HL-60 (cell line): ENCODE measurements at places on chromosomes 4 and X.

- DNase-seq = no peak
These were observed 36.5 kb downstream of the DCHS2 start for GRCh38 chr4:154455111-154455510.

DNA sequence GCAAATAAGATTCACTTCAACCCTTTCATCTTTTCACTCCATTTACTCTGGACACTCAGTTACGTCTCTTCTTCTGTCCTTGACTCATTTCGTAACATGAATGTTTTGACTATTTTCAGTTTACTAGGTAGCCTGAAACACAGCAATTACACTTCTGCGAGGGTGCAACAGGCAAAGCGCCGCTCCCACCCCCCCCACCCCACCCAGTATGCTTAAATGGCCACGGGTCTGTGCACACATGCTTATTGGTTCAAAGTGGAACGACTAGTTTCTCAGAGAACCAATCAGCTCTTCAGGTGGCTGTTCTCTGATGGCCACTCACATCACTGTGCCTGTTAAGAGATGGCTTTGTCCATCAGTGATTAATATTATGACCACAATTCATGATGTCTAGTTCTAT lies 3.5 kb downstream of the BEND4 start:
- no peak for DNase-seq

GRCh38 chrX:80216086-80216485 lies 201.5 kb downstream of the TBX22 start:
- DNase-seq = no peak

- peak; percentile 36 for DNase-seq
These were observed 56.9 kb upstream of the TADA2B start for GRCh38 chr4:6986072-6986780.

DNA sequence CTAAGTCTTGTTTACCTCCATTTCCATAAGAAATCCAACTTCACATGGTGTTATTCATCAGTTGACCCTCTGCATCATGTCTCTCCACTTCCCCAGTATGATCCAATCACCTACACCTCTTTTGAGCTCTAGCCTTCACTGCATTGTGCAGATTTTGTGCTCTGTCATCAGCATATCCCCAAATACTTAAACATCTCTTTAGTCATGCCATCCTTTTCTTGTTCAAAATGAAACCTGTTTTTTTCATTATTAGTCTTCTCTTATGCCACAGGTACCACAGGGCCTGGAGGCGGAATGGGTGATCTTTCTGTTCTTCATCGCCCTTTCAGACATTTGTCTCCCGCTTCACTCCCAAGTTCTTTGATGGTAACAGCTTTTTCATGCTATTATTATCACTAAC lies 382.7 kb upstream of the GALNTL6 start:
- DNase-seq = no peak

DNA sequence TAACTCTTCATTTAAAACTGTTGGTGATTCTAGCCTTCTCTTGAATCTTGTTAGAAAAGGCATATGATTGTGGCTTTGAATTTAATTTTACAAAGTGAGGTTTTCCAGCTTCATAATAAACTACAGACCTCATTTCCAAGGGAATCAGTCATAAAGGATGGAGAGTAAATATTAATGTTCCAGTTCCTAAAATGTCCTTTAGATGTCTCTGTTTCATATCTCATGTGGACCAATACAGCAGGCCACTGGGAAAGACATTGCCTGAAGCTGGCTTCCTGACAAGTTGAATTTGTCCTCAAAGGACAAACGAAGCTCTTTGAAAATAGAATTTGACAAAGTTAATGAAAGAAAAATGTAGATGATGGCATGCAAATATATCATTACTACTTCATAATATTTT lies 125.4 kb downstream of the ZNF330 start:
- DNase-seq = no peak

GRCh38 chrX:131746491-131746968 lies 202.7 kb downstream of the OR13H1 start:
- DNase-seq = peak; percentile 80

DNA sequence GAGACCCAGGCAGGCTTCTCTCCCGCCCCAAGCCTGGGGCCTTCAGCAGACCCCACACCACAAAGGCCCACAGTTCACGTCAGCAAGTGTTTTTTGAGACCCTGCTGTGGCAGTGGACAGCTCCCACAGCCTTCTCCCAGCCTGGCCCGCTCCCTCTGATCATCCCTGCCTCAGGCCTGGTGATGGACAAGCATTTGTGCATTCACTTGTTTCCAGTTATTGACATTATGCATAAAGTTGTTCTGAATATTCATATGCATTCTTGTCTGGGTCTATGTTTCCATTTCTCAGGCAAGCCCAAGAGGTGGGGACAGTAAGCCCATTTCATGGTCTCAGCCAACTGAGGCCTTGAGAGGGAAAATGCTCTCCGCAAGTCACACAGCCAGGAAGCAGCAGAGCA lies 14.7 kb downstream of the TRO start:
- no peak for DNase-seq

DNA sequence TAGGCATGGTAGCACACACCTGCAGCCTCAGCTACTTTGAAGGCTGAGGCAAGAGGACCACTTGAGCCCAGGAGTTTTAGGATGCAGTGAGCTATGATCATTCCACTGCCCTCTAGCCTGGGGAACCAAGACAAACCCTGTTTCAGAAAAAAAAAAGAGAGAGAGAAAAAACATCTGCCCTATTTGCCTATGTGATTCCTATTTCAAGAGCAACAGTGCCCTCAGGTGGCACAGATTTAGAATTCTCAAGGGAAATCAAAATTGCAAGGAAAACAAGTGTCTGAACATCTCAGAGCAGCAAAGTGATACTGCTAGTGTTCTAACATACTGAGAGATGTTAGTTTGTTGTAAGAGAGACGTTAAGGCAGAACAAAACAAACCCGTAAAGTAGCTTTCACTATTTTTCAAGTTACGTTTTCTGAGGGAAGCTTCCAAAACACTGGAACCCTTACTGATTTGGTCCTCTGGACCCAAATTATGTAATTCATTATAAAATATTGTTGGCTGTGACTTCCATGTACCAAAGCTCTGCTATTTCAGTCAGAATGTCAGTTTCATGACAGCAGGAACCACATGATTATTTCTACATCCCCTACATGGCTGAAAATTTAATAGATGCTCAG lies 7.9 kb downstream of the BDH2 start:
- DNase-seq = no peak

GRCh38 chr4:86481440-86481839 lies 112.7 kb upstream of the PTPN13 start:
- no peak for DNase-seq

GRCh38 chr4:149897783-149898182 lies 82.1 kb upstream of the IQCM start:
- DNase-seq = no peak

DNA sequence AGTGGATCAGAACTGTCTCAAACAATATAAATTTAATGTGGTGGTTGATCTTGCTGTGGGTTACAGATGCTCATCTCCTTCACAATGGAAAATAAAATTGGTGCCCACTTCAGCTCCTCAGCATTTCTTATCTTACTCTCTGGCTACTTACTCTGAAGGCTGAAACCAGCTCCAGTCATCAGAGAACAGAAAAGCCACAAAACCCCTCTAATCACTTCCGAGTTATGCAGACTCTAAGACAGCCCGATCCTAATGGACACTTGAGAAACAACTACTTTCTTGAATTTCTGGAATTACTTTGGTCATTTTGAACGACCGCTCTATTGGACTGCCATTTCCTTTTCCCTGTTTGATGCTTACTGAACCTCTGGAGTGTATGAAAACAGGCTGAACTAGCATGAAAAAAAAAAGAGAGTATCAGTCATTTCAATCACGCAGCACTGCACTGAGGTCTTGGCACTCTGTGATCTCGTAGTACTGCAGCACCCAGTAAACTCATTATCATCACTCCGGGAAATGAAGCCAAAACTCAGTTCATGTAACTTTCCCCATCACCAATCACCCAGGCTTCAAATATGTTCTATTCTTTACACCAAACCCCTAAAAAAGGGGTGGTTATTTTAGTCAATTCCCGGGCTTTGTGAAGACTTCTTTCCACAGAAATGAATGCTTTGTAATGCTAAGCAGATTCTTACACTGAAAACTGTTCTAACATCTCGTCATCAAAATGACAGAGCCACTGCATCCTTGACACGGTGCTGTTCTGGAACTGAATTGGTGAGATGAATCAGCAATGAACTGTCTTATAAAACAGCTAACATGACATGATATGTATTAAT lies 54.5 kb downstream of the TSPAN5 start:
- DNase-seq = no peak

DNA sequence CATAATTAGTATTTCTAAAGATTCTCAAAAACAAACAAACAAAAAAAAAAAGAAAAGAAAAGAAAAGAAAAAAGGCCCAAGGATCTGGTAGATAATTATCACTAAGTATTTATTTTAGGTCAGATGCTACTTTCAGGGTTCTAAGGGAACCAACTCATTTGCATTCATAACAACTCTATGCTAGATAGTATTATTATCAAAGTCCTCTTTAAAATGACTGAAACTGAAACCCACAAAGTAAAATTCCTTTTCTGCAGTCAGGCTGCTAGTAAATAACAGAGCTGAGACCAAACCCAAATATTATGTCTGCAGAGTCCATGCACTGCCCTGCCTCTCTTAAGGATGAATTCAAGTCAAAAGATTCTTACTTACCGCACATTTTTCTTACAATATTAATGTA lies 38.3 kb upstream of the MAPK10 start:
- DNase-seq = no peak

DNA sequence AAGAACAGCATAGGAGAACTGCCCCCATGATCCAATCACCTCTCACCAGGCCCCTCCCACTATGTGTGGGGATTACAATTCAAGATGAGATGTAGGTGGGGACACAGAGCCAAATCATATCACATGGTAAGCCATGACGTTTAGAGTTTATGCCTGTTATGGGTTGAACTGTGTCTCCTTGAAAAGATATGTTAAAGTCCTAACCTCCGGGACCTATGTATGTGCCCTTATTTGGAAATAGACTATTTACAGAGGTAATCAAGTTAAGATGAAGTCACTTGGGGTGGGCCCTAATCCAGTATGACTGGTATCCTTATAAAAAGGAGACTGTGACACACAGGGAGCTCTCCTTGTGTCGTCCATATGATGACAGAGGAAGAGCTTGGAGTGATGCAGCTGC lies 25.2 kb upstream of the SLC2A9 start:
- DNase-seq = no peak

DNA sequence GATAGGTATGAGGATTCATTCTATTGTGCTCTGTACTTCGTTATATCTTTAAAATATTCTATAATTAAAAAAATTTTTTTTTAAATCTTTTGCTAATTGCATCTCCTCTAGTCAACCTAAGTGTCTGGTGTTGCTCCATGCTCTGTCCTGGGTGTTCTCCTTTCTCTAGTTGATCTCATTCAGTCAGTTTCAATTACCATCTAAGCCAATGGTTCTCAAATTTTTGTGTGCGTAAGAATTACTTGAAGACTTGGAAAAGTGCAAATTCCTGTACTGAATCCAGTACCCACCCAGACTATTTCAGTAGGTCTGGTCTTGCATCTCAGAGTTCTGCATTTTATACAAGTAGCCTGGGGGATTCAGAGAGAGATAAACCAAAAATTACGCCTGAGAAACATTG lies 6.7 kb downstream of the TMPRSS11D start:
- no peak for DNase-seq

GRCh38 chrX:73766431-73766795 lies 203.4 kb downstream of the CHIC1 start:
- DNase-seq = no peak

GRCh38 chr4:107902715-107903114 lies 28.6 kb upstream of the CYP2U1 start:
- DNase-seq = no peak

DNA sequence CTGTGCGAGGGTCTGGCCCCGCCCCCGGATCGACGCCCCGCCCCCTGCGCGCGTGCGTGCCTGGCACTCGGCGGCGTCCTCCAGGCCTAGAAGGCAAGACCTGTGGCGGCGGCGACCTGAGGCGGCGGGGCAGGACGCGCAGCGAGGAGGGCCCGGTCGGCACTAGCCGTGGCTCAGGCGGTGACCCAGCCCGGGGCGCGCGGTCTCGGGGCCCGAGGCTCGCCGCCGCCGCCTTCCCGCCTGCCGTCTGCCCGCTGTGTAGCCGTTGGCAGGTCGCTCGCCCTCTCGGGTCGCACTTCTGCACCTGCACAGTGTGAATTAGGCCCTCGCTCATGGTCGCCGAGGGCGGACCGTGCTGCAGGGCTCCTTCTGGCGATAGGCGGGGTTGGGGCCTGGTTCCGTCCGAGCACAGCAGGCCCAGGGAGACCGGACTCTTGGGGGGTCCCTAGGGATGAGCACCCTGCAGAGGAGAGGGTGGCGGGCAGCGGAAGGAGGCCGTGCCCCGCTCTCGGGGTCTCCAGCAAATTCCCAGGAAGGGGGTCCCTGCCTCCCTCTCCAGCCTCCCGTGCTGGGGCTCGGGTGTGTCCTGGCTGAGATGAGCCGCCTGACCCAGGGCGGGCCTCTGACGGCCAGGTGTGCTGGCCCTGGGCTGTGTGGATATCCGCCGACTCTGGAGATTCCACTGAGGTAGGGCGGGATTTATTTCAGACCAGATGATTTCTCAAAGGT lies 557 bp upstream of the FAM53A start:
- no peak for DNase-seq

DNA sequence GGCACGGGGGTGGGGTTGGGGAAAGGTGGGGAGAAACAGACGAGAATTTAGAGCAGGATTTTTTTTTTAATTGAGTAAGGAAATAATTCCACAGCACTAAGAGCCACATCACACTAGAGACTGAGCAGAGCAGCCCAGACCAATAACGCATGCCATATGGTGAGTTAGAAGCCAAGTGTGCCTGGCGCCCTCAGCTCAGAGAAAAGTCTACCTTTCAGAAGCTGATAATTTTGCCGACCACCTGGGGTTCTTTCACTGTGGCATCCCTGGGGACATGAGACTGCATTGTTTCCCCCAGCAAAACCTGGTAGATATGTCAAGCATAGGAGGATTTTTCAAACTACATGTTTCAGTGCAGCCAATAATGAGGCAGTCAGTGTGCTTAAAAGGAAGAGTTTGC lies 516.8 kb downstream of the SMARCA1 start:
- DNase-seq = no peak

- no peak for DNase-seq
These were observed 54.4 kb downstream of the TAPT1 start for GRCh38 chr4:16171831-16172230.

DNA sequence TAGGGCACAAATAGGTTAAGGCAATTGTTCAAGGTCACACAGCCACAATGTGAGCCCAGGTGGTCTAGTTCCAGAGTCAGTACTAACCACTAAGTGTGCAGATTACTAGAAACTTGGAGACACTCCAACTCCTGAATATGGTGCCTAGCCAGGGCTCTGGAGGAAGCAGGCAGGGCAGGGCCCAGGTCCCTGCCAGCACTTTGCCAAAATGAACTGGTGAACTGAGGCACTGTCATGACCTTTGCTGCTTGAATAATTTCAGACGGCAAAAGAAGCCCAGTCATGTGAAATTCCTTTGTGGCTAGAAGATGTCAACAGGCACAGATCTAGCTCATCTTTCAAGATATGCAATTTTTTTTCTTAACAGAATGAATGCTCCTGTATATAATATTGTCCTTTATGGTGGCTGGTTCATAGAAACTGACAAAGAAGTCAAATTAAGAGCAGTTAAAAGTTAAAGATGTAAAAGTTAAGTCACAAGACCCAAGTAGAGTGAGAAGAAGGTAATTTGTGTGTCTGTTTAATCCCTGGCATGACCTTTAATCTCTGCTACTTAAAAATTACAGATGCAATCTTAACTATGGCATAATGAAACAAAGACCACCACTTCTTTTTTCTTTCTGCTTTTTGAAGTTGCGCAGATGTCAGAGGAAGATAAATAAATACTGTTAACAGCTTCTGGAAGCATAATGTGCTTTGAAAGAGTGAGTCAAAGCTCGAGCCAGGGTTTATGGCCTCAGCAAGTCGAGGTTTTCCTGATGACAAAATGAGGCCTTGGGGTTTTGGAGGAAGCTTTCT lies 54.1 kb downstream of the SHROOM3 start:
- no peak for DNase-seq
